ENCODE measurements at places on chromosomes 3 and 15.

- DNase-seq: no peak
Observed at GRCh38 chr3:186281176-186281575, 80.9 kb downstream of the DGKG start.

GRCh38 chr3:167855306-167855705 is 119.8 kb downstream of the SERPINI1 start:
- no peak for DNase-seq

- no peak for DNase-seq
Observed at GRCh38 chr3:186717039-186717457, at the start of gene KNG1. Gene KNG1, plus strand, starts transcription at chr3:186717359. Its CDS starts 184 bp downstream, at chr3:186717543.

GRCh38 chr3:16174026-16174355 is 489 bp upstream of the GALNT15 start:
- DNase-seq: no peak

DNA sequence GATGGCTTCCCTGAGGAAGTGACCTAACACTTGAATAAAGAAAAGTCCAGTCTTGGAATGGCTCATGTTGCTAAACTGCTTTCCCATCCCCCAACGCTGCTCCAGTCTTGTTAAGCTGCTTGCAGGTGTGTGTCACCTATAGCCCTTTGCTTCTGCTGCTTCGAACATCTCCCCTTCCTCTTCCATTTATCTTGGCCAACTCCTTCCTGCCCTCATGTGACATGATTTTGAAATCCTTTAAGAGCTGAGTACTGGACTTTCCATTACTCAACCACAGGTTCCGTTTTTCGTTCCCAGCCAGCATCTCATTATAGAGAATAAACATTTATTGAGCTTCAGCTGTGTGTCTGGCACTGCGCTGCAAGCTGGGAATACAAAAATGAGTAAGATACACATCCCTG is 1.7 kb downstream of the ATG7 start:
- no peak for DNase-seq

DNA sequence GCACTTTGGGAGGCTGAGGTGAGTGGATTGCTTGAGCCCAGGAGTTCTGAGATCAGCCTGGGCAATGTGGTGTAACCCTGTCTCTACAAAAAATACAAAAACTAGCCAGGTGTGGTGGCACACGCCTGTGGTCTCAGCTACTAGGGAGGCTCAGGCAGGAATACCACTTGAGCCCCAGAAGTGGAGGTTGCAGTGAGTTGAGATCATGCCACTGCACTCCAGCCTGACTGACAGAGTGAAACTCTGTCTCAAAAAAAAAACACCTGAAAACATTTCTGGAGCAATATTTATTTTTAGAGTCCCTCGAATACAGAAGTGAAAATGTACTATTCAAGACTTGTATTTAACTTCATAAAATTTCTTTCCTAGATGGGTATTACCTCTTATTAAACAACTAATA is 4.6 kb downstream of the SPCS1 start:
- DNase-seq: no peak

DNA sequence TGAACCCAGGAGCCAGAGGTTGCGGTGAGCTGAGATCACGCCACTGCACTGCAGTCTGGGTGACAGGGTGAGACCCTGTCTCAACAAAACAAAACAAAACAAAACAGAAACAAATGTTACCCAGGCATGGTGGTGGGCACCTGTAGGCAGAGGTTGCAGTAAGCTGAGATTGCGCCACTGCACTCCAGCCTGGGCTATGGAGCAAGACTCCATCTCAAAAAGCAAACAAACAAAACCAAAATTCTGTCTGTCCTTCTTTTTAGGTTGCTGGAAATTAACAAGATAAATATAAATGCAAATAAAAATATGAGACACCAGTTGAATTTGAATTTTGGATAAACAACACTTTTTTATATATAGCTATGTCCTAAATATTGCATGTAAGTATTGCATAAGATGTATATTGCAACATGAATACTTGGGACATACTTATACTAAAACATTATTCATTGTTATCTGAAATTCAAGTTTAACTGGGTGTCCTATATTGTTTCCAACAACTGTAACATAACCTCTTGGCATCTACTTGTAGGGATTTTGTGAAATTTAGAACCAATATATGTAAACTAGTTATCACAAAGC is 4.7 kb upstream of the CEP97 start:
- no peak for DNase-seq

DNA sequence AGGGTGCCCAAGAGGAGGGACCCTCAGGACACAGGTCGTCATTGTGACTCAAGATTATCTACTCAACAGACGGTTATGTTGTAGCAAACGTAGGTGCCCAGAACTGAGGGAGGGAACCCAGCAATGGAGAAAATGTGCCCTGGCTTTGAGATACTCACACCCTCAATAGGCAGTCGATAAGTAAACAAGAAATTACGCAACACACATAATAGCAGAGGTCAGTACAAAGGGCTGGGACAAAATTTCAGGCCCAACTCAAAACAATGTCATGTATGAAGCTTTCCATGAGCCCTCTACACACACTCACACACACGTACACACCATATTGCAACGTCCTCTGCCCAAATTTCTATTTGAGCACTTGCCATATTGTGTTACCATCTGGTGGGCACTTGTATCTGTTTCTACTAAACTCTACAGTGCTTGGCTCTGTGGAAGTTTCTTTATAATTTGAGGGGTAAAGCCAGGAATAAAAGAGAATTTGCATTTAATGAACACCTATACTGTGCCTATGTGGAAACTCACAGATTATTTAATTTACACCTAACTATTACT is 114.6 kb upstream of the TRIM42 start:
- DNase-seq: no peak

DNA sequence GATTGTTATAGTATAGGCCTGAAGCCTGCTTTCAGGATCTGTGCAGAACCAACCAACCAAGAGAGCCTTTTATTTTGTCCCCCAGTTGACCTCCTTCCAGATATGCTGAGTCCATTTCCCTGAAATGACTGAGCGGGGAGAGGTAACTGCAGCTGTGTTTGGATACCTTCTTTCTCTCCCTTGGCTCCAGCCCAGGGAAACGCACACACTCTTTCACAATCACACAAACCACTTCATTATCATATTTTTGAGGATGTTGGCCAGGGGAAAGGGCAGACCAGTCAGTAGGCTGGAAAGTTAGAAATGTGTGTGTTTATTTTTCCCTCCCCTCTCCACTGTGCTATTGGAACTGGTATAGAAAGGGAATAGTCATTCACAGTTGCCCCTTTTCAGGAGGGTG is 417.7 kb upstream of the TBL1XR1 start:
- no peak for DNase-seq

DNA sequence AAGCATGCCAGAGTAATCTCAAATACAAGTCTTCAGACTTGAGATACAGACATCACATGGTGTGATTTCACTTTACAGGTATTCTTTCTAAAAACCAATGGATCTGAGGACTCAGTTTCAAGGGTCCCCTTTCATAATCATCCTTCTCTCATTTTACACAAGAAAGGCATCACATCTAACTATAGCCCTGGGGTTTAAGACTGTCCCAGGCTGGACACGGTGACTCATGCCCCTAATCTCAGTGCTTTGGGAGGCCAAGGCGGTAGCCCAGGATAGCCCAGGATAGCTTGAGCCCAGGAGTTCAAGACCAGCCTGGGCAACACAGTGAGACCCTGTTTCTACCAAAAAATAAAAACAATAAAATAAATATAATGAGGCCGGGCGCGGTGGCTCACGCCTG is 36.4 kb downstream of the UBP1 start:
- DNase-seq: no peak

DNA sequence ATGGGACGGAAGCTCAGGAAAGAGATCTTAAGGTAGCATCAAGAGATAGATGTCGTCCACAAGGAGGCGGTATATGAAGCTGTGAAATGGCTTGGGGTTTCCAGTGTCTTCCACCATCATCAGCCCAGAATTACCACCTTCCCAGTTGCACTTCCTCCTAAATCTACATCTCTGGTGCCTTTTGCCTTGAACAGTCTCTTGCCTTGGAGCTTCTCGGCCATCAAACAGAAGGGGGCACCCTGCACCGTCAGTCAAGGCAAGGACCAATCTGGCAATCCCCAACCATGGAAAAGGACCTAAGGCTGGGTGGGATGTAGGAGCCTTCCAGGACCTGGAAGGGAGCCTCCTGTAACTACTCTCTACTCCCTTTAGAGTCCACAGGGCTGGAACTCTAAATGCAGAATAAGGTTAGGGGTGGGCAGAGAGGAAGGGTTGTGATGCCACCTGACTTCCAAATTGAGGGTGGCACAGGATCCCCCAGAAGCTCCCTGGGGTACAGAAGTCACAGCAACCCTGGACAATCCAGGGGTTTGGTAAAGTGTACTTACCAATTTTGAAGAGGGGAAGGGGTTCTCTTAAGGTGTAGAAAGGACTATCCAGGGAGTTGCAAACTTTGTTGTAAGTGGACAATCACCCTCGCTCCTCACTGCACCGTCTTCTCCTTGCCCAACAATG is 1.0 kb upstream of the RYR3 start:
- DNase-seq: no peak

GRCh38 chr3:13170317-13170716 is 97.1 kb upstream of the IQSEC1 start:
- DNase-seq: no peak

DNA sequence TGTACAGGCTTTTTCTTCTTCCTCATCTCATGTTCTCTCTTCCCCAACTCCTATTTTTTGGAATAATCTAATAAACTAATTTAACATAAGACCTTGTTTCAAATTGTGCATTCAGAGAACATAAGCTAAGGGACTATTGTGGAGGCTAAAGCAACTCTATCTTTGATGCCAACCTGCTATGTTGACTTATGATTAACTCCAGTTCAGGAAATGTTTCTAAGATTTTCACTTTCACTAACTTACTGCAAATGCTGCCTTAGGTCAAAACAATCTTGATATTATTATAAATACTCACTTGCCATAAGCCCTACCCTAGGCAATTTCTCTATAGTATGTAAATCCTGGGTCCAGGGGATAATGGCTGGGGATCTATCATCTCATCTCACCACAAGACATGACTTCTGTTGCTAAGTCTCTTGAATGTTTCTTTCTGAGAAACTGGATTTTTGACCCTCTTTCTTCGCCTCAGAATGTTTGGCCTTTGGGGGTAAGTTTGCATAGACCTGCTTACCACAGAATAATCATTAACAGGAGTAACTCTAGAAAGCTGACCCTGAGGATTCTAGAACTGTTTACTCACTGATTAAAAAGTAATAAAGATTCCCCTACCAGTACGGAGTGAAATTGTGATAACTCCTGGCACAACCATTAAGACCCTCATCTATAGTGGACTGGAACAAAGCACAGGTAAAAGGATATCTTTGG is 768.1 kb downstream of the GBE1 start:
- DNase-seq: no peak

DNA sequence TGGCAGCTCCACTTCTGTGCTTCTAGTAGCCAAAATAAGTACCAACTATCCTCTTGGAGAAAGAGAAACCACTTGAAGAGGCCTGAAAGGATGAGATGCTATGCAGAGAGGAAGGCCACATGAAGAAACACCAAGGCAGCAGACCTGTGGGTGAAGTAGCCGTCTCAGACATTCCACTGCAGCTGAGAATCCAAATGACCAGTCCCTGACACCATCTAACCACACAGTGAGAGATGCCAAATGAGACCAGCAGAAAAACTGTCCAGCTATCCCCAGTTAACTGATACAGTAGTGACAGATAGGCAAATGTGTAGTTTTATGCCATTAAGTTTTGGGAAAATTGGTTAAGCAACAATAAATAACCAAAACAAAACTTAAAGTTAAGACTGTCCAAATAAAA is 47.9 kb upstream of the ZSCAN2 start:
- no peak for DNase-seq

- no peak for DNase-seq
Observed at GRCh38 chr15:36627566-36627965, 48.1 kb downstream of the CDIN1 start.

GRCh38 chr15:40266828-40267304 is 16.0 kb downstream of the ANKRD63 start:
- no peak for DNase-seq

DNA sequence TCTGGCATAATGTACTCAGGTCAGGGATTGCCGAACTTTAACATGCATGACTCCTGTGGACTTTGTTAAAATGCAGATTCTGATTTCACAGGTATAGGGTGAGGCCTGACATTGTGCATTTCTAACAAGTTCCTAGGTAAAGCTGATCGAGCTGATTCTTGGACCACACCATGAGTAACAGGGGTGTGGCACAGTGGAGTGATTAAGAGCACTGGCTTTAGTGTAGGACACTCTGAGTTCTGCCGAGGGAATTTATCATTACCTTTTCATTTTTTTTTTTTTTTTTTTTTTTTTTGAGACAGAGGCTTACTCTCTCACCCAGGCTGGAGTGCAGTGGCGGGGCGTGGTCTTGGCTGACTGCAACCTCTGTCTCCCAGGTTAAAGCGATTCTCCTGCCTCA is 169.3 kb downstream of the ADAMTS9 start:
- no peak for DNase-seq

DNA sequence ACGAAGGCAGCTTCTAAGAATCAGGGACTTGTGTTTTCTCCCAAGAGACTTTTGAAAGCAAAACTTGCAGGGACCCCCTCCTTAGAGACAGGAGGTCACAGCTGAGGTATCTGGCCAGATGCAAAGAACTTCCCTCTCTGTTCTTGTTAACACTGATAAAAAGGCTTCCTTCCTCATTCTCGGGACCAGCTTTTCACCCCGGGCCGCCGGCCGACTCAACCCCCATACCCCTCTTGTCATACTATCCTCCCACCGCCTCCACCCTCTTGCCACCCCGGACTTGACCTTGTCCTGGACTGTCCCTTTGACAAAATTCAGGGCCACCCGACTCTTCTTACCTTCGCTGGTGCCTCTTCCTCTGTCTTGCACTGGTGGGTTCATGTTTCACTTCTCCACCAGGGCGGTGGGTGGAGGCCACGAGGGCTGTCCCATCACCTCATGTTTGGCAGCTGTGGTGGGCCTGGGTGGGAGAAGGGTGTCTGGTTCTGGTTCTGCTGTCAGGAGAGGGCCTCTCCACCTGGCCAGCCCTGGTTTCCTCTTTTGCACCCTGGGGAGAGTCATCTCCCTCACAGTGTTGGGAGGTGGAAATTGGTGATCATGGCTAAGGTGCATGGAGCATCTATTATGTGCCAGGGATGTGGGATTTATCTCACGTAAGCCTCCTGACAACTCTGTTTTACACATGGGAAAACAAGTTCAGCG is 32.5 kb downstream of the BHLHE40 start:
- no peak for DNase-seq

DNA sequence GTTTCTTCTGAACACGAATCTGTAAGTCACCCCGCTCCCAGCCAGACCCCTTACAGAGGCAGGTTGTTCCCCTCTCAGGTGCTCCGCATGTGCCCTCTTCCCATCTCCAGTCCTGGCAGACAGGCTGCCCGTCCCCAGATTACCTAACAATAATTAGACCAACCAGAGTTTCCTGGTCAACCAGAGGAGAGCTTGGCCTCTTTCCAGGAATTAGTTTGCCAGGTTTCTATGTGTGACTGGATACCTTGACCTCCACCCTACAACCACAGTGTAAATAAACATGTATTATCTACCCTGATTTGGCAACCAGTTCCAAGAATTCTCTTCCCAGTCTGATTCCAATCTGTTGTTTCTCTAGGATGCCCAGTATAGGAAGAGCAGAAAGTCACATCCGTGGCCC is 178.0 kb upstream of the UMPS start:
- no peak for DNase-seq

Measured in effector CD8-positive, alpha-beta T cell (primary cell).